ENCODE measurements at places on chromosomes 2 and 18.
A peak's percentile ranks its signal among the peaks of the same experiment; 100 is the strongest.

DNA sequence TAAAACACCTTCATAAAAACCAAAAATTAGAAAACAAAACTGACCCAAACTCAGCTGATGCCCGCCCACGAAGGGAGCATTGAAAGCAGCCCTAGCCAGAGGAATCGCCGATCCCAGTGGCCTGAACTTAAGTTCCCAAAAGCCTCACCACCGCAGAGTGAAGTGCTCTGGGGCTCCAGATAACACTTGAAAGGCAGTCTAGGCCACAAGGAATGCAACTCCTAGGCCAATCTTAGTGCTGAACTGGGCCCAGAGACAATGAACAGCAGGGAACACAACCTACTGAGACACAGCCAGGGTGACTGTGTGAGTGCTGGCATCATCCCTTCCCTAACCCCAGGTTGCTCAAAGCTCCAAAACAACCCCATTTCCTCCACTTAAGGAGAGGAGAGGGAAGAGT is 59.6 kb upstream of the CHN1 start:
- DNase-seq = no peak

DNA sequence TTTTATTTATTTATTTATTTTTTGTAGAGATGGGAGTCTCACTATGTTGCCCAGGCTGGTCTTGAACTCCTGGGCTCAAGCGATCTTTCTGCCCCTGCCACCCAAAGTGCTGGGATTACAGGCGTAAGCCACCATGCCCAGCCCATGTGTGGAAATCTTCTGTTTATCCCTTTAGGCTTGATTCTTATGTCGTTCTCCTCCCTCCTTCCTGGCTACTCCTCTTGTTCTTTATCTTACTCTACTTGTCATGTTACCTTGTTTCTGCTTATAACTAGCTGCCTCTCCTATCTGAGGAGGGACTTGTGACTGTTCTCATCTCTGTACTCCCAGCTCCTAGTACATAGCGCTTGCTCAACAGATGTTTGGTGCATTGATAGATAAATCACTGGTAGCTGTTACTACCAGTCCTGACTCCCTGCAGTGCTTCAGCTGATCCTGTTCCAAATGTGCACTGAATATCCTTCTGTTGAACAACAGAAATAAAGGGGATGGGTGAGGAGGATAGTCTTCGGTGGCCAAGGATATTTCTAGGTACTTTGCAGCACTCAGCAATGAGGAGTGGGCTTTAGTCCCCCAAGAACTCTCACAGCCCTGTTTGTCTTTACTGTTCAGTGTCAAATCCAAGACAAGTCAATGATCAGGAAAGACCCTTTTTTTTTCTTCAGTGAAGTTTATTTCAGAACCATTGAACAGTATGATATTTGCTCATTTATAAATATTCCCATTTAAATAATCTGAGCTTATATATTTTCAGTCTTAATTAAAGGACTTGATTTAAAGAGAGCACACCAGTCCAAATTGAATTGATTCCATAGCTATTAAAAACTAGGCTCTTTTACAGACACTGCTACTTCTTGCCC is 7.2 kb downstream of the IL1B start:
- DNase-seq = no peak

DNA sequence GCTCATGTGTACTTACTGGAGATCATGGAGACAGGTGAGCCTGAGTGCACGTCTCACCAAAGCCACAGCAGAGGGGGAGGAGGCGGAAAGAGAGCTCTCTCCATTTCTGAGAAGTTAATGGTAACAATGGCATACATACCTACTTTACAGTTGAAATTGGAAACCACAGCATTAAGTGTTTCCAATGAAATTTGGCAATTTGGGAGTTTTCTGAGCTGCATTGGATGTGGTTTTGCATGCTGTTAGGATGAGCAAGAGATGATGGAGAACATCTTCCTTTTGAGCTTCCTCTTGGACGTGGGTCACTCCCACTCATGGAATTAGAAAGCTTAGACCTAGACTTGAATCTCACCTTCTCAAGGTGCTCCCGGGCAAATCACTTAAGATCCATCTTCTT is 25.5 kb upstream of the IL37 start:
- no peak for DNase-seq

- no peak for DNase-seq
These were observed 216.2 kb downstream of the SETBP1 start for GRCh38 chr18:44896846-44897245.

GRCh38 chr2:231614559-231615057 is 21.9 kb downstream of the TEX44 start:
- no peak for DNase-seq

- DNase-seq = no peak
These were observed 187.7 kb downstream of the PRPF40A start for GRCh38 chr2:152529420-152530115.

DNA sequence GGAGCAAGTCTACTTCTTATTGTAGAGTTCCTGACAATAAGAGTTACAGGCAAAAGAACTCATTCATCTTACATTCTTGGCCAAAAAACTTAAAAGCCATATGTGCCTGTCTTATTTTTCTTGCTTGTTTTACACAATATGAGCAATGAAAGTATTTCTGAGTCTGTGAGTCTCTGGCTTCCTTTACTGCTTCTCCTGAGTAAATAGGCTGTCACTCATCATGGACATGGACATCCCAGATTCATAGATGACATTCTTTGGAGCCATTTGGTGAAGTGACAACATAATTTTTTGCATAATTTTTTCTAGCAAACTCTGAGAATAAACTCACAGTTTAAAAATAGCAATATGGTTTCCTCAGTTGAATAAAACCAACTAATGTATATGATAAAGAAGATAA is 179.3 kb downstream of the SNTG2 start:
- DNase-seq = no peak

DNA sequence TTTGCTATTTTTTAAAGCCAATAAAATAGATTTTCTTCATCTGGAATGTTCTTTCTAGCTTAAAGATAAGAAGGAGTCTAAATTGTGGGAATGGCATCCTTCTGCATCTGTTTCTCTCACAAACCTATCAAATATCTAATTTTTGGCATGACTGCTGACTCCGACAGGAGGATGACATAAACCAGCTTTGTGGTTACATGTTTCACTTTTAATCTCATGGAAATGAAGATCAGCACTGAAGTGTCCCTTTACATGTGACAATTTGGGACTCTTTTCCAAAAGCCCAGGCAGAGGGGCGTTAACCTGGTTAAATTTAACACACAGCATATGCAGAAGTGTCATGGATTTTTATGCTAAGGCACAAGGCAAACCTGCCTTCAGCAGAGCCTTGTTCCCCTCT is 694.7 kb downstream of the ARHGAP15 start:
- DNase-seq = no peak

DNA sequence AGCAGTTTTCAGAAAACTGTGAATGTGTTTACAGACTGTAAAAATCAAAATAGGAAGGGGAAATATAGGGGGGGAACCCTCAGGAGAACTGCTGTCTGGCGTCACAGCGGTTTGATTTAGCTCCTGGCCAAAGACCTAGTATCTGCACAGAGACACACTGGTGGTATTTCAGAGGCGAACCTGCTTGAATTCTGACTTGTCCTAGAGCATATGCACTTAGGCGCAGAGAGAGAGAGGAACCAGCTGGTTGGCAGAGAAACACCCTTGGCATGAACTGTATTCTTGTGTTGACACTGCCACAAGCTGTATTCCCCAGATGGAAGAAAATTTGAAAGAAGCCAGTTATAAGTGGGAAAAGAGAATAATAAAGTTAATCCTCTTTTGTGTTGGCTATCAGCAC is 506.5 kb upstream of the NRP2 start:
- no peak for DNase-seq

GRCh38 chr18:7635948-7636347 is 68.8 kb downstream of the PTPRM start:
- no peak for DNase-seq

- peak; percentile 7 for DNase-seq
These were observed 245.9 kb downstream of the METTL4 start for GRCh38 chr18:2325308-2325849.

DNA sequence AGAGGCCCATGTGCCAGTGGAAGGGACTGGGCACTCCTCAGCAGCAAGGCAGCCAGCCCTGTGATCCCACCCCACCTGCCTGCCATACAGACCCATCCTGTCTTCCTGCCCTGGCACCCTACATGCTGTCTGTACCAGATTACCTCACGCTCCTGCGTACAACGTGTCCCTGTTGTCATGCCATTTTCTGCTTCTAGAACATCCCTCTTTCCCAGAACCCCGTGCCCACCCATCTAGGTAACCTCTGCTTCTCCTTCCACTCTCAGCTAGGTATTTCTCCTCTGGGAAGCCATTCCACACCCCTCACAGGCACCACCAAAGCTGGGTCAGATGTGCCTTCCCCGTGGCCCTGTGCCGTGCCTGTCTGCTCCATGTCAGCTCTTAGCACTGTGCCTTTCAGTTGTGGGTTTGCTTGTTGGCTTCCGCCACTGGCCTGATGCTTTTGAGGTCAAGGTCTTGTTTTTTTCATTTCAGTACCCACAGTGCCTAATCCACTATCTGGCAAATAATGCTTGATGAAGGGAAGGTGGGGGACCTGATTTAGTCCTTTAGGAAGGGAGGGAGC is 71.7 kb upstream of the ALPP start:
- DNase-seq = no peak

DNA sequence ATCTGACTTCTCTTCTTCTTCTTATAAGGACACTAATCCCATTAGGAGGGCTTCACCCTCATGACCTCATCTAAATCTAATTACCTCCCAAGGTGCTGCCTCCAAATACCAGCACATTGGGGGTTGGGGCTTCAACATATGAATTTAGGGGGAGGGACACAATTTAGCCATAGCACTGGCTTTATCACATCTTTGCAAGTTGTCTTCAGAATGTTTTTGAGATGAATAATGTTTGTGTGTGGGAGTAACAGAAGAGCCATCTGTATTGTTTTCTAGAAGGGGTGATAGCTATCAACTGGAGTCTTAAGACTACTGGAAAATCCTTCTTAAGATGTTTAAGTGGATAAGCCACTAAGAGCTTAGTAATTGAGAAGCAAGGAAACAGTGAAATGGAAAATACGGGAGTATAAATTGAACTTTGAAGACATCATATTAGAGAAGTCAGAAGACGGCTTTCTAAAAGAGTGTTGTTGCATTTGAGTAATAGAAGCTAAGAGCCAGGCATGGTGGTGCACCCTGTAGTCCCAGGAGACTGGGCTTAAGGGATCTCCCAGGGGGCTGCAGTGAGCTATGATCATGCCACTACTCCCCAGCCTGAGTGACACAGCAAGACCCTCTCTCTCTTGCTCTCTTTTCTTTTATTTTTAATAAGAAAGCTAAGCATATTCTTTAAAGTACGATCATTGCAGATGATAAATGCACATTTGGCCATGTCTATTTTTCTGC is 32.6 kb upstream of the B3GNT2 start:
- DNase-seq = no peak

GRCh38 chr2:30217644-30218337 is 13.5 kb upstream of the LBH start:
- no peak for DNase-seq

DNA sequence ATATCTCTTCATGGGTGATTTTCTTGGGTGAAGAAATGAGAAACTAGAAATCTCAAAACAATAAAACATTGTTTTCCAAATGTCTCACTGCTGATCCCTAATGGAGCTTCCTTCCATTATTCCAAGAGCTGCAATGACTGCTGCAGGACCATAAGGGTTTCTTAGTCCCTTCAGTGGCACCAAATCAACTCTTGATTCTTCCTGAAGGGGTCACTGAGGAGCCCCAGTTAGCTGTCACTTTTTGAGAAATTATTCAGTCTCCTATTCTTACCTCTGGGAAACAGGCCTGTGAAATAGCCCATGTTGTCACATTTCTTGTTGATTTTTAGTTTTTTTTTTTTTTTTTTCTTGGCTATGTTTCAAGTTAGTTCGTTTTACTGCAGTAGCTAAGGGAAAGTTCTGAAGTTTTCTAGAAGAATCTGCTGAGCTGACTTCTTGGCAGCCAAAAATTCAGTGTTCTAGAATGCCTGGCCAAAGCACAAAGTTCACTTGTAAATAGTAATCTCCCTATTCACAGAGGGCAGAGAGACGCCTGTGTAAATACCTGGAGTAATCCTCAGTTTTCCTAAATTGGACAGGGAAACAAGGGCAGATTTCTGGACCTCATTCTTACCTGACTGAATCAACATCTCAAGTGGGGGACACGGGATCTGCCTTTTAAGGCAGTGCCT is 480.0 kb downstream of the RIT2 start:
- DNase-seq = no peak

GRCh38 chr2:105395691-105396090 is 3.2 kb downstream of the FHL2 start:
- no peak for DNase-seq

DNA sequence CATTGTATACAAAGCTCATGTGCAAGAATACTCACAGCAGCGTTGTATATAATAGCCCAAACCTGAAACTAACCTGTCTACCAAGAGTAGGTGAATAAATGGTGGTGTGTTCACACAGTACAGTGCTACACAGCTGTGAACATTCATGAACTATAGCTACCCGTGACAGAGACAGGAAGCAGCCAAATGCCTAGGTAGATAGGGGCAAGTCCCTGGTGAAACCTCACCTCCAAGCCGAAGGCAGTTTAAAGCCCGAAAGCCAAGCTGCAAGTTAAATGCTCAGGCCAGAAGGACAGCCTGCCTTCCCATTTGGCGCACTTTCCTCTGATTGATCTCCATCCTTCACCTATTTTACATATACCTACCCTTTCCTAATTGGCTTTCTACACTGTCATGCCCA is 36.5 kb upstream of the IMPA2 start:
- DNase-seq = no peak

- no peak for DNase-seq
These were observed 835.0 kb upstream of the FANCL start for GRCh38 chr2:59076079-59076619.

All from adipocyte (in vitro differentiated cells).